Memory B cell (primary cell): ENCODE measurements at places on chromosomes 6 and 20.

DNA sequence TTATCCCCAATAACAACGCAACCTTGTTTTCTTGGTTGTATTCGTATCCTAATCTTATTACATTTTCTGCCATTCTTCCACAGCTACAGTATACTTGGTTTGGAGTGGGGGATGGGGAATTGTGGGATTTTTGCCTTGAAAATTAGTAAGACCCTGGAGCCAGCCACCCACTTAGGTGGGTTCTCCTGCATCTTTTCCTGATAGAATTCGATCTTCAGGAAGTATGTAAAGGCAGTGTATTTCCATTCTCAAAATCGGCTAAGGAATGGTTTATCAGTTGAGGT is 1.1 kb downstream of the ITCH start:
- peaks cover 10% of the 10 kb centered on the region for H3K36me3 ChIP-seq
- peaks cover 22% of the 10 kb centered on the region for H3K4me1 ChIP-seq
- peak overlapping the region; percentile 94 for H3K4me3 ChIP-seq
- DNase-seq = no peak

- peaks cover 57% of the 10 kb centered on the region for H3K4me1 ChIP-seq
- no peaks in the 10 kb centered on the region for H3K36me3 ChIP-seq
- H3K4me3 ChIP-seq = peak overlapping the region; percentile 68
- H3K27ac ChIP-seq = peak overlapping the region; percentile 95
- DNase-seq = no peak
These were observed 135.7 kb downstream of the BCAS1 start for GRCh38 chr20:53934421-53935343.

- no peaks in the 10 kb centered on the region for H3K27me3 ChIP-seq
- no peak overlapping the region for H3K27ac ChIP-seq
These were observed 76.9 kb downstream of the PRL start for GRCh38 chr6:22219925-22220324.

GRCh38 chr20:20297181-20297580 is 70.7 kb upstream of the INSM1 start:
- DNase-seq = no peak
- H3K36me3 ChIP-seq = no peaks in the 10 kb centered on the region
- H3K27ac ChIP-seq = no peak overlapping the region
- no peak overlapping the region for H3K4me3 ChIP-seq

GRCh38 chr20:37920270-37920669 is 17.3 kb downstream of the VSTM2L start:
- peaks cover 12% of the 10 kb centered on the region for H3K4me1 ChIP-seq
- DNase-seq = no peak
- H3K36me3 ChIP-seq = no peaks in the 10 kb centered on the region
- no peak overlapping the region for H3K27ac ChIP-seq
- H3K27me3 ChIP-seq = peaks cover 3% of the 10 kb centered on the region

DNA sequence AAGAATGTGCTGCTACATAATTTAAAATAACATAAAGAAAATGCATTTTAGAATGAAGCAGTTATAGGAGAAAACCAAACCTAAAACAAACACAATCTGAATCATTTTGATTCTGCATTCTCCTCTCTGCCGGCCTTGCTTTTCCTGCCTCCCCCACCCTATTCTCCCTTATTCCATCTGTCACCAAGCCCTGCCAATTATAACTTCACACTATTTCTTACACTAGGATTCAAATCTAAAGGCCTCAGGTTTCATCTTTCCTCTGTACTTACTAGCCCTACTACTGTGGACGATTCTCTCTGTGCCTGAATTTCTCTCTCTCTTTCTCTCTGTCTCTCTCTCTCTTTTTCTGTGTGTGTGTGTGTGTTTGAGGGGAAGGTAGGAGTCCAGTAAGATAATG is 18.7 kb upstream of the PRIM2 start:
- DNase-seq = no peak
- no peaks in the 10 kb centered on the region for H3K4me1 ChIP-seq
- no peak overlapping the region for H3K4me3 ChIP-seq
- no peaks in the 10 kb centered on the region for H3K36me3 ChIP-seq

GRCh38 chr6:79672631-79673111 is 41.5 kb downstream of the SH3BGRL2 start:
- peaks cover 2% of the 10 kb centered on the region for H3K36me3 ChIP-seq
- no peak overlapping the region for H3K4me3 ChIP-seq
- DNase-seq = no peak
- H3K27me3 ChIP-seq = peaks cover 5% of the 10 kb centered on the region

GRCh38 chr6:113194090-113194489 is 663.1 kb upstream of the MARCKS start:
- DNase-seq = no peak
- no peaks in the 10 kb centered on the region for H3K27me3 ChIP-seq
- no peaks in the 10 kb centered on the region for H3K4me1 ChIP-seq
- no peaks in the 10 kb centered on the region for H3K36me3 ChIP-seq
- H3K4me3 ChIP-seq = no peak overlapping the region
- H3K27ac ChIP-seq = no peak overlapping the region

GRCh38 chr20:46959081-46959692 is 64.5 kb downstream of the EYA2 start:
- no peak overlapping the region for H3K4me3 ChIP-seq
- H3K27me3 ChIP-seq = peaks cover 10% of the 10 kb centered on the region
- H3K27ac ChIP-seq = no peak overlapping the region
- no peaks in the 10 kb centered on the region for H3K36me3 ChIP-seq
- H3K4me1 ChIP-seq = no peaks in the 10 kb centered on the region

GRCh38 chr6:148980234-148980633 is 233.4 kb downstream of the UST start:
- no peaks in the 10 kb centered on the region for H3K27me3 ChIP-seq
- no peak for DNase-seq
- H3K36me3 ChIP-seq = peaks cover 25% of the 10 kb centered on the region
- no peak overlapping the region for H3K27ac ChIP-seq
- H3K4me1 ChIP-seq = peaks cover 2% of the 10 kb centered on the region
- no peak overlapping the region for H3K4me3 ChIP-seq

GRCh38 chr6:109028439-109028838 is 66.2 kb downstream of the SESN1 start:
- H3K36me3 ChIP-seq = peaks cover 5% of the 10 kb centered on the region
- peaks cover 8% of the 10 kb centered on the region for H3K4me1 ChIP-seq
- H3K27me3 ChIP-seq = no peaks in the 10 kb centered on the region
- H3K4me3 ChIP-seq = no peak overlapping the region

DNA sequence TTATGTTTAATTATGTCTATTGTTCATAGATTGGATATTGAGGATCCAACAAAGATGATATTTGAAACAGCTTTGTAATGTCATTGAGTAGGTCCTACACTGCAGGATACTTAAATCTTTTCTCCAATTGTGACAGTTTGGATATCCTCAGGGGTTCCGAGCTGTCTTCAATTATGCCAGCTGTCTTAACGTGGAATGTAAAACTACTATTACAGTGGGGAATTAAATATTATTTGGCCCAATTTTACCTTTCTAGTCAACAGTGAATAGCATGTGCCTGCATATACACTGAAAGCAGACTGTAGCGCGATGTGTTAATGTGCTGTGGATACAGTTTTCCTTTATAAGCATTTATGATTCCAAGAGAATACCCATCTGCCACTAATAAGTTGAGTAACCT is 156.9 kb downstream of the GRIK2 start:
- H3K4me3 ChIP-seq = no peak overlapping the region
- H3K36me3 ChIP-seq = no peaks in the 10 kb centered on the region
- DNase-seq = no peak
- H3K27ac ChIP-seq = no peak overlapping the region
- H3K27me3 ChIP-seq = no peaks in the 10 kb centered on the region
- no peaks in the 10 kb centered on the region for H3K4me1 ChIP-seq
